ENCODE measurements at places on chromosomes 13 and 19.

GRCh38 chr19:54523403-54523802 lies 20.8 kb downstream of the LAIR2 start:
- peak; percentile 16 for DNase-seq

DNA sequence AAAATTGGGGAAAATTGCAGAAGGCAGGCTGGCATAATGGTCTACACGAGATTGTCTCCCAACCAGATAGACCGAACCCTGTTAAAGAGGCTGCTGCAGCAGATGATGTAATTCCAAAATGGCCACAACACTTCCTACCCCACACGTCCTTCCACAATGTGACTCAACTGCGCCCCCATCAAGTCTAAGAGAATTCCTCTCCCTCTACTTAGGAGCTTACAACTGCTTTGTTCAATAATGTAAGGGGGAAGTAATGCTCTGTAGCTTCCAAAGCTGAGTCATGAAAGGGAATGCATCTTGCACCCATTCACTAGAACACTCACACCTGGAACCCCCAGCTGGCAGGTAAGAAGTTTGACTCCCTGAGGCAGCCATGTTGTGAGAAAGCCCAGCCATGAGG lies 117.8 kb upstream of the IRS2 start:
- no peak for DNase-seq

- no peak for DNase-seq
These were observed 3.1 kb downstream of the TSC22D1 start for GRCh38 chr13:44573071-44573470.

DNA sequence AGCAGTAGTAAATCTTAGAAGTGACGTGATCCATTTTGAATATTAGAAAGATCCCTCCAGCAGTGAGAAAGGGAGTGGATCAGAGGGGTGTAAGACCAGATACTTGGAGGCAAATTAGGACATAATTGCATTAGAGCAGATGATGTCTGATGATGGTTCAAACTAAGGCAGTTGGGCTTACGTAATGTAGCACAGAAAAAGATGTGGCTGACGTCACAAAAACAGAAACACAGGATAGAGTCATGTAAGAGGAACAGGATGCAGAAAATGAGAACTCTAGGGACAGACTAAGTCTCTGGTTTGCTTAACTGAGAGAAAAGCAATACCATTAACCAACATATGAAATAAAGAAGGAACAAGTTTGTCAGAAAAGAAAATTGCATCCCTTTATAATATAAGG lies 392.5 kb upstream of the DACH1 start:
- no peak for DNase-seq

DNA sequence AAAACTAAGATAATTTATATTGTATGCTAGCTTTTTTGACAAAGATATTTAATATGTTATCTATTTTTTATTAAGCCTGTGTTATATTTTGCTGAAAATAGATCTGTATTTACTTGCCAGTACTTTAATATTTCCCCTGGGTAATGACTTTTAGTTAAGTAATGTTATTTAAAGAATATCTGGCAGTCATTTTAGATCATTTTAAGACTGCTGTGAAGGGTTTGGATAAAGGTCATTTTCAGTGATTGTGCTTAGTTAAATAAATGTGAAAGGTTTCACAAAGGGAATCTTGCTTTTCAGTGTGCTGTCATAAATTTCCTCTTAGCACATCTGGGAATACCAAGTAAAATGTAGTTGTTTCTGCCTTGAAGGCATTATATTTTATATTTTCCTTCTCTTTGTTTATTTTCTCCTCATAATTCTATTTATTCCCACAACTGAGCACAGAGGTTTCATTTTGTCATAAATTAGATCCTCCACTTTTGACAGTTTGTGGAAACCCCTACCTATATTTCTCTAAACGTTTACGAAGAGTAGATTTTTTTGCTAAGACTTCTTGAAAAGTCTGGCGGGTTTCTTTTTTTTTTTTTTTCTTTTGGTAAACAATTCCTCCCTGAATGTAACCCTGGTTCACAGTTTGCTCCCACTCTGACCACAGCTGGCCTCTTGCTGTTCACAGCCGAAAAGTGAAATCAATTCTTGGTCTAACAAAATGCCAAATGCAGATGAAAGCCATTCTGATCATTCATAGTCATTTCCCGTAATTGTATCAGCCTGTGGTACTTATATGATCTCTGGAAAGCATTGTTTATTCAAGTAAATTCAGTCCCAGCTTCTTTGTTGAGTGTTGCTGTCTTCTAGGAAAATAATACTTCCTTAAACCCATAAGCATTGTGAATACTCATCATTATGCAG lies 87.8 kb downstream of the MAB21L1 start:
- DNase-seq: no peak

- no peak for DNase-seq
These were observed 92.9 kb downstream of the PCDH9 start for GRCh38 chr13:67137044-67137735.

DNA sequence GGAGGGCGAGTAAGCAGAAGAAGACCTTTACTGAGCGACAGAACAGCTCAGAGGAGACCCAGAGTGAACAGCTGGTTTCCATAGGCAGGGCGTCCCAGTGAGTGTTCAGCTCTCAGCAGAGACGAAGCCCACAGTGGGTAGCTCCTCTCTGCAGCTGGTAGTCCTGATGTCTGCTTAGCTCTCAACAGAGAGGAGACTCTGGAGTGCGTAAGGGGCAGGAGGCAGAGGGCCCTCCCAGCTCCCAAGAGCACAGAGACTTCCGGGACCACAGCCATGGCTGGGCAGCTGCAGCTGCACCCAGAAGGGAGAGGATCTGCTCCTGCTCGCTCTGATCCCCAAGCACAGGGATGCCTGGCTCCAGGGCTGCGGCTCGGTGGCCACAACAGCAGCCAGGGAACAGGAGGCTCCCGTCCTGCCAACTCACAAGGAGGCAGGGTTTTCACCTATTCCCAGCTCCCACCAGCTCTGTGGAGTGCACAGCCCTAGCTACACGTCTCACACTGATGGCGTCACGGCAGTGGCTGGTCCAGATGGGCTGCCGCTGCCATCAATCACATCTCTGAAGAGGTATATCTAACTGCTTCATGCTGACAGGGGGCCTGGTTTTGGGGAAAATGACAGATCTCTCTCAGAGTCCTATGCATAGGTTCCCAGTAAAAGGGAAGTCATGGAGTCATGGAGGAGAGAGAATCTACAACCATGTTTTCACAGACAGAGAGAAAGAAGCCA lies 2660.1 kb upstream of the PCDH20 start:
- DNase-seq: no peak

DNA sequence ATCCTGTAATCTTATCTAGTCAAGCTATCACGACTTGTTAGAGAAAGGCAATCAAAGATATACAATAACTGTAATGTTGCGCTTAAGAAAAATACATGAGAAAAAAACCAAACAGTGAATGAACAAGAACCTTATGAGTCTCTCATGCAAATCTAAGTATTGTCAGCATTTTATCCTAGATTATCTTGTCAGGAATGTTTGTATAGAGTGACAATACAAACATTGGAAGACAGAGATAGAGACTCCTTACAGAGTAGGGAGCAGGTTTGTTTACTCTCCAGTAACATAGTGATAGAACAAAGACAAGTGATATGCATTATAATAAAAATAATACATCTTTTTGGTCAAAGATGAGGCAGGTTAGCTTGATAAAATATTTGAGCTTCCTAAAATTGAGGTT lies 444.8 kb downstream of the SLITRK5 start:
- DNase-seq: no peak

- DNase-seq: no peak
These were observed 65.9 kb upstream of the KLF12 start for GRCh38 chr13:74200081-74200480.

DNA sequence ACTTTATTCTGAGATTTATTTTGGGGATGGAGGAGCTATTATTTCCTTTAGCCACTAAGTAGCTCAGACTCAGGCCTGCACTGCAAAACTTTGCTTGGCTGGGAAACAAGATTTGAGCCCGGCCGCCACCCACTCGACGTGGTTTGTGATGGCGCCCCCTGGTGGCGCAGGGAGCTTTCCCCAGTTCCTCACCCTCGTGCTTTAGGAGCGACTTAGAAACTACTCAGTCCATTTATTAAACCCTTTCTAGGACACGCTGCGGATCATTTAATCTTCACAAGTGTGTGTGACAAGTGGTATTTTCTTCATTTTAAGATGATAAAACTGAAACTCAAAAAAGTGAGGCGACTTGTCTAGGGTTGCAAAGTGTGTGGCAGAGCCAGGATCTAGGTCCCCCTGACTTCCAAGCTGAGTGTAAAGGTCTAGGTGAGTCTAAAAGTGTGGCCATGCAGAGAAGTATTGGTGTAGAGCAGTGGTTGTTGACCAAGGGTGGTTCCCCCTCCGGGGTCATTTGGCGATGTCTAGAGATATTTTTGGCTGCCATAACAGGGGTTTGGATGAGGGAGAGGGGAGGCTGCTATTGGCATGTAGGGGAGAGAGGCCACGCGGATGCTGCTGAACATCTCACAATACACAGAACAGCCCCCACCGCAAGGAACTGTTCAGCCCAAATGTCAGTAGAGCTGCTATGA lies 2.2 kb downstream of the CXCL17 start:
- DNase-seq: peak; percentile 81

- no peak for DNase-seq
These were observed 10.0 kb downstream of the NKPD1 start for GRCh38 chr19:45150751-45151281.

- no peak for DNase-seq
These were observed 49.8 kb downstream of the KLF2 start for GRCh38 chr19:16374436-16374835.

DNA sequence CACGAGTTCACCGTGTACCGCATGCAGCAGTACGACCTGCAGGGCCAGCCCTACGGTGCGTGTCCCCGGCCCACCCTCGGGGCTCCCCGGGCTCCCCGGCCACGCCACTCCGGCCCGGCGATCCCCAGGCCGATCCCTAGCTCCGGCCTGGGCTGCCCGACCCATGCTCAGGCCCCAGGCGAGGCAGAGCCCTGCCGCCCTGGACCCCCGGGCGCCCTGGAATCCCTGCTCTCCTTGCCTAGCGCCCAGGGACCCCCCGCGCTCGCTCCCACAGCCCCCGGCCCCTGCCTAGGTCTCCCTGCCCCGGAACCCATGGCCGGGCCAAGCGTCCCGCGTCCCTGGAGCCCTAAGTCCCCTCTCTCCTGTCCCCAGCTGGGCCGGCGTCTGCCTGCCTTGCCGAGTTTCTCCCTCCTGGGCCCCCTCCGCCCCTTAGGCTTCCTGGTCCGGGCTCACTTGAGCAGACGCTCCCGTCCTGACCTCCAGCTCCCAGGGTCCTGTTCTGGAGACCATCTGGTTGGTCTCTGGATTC lies 494 bp downstream of the NCLN start:
- DNase-seq: no peak

DNA sequence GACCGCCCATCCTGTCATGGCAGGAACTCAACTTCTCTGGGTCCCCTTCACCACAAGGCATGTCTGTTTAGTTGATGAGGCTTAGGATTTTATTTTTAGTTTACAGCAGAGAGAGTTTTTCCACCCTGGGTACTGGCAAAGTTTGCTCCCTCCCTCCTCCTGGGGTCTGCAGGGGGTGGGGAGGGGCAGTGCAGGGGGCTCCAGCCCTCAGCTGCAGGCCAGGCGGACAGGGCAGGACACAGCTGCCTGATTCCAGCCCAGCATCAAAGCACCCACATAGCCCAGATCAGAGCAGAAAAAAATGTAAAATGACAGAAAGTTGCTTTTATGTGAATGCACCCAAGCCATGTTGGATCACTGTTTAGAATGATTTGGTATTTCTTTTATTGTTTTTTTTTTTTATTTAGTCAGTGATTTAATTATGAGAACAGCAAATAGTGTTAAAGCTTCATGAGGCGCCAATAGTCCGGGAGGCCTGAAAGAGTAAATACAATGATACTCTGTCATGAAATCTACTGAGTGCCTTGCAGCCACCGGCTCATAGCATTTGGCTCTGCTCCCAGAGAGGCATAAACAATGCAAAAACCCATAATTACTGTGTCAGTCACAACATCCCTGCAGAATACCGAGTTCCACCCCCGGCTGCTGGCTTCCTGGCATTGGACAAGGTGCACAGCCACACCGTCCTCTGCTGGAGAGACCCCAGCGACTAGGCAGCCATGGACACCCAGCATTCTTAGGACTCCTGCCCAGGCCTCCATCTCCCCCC lies 923.5 kb downstream of the UQCRFS1 start:
- DNase-seq: no peak

DNA sequence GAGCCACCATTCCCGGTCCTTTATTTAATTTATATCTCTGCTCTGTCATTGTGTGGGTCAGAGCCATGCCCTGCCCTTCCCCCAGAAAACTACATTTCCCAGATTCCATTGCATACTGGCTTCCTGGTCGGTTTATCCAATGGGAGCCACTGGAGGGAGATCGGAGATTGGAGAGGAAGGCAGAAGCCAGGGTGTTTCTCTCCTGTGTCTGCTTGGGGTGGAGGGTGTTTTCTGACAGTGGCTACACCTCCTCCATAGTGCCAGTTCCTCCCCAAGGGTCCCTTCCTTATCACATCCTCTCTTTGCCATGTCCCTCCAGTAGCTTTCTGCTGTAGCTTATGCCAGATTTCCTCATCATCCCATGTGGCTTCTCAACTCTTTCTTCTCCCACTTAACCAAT lies 19.0 kb downstream of the OLFM2 start:
- no peak for DNase-seq

DNA sequence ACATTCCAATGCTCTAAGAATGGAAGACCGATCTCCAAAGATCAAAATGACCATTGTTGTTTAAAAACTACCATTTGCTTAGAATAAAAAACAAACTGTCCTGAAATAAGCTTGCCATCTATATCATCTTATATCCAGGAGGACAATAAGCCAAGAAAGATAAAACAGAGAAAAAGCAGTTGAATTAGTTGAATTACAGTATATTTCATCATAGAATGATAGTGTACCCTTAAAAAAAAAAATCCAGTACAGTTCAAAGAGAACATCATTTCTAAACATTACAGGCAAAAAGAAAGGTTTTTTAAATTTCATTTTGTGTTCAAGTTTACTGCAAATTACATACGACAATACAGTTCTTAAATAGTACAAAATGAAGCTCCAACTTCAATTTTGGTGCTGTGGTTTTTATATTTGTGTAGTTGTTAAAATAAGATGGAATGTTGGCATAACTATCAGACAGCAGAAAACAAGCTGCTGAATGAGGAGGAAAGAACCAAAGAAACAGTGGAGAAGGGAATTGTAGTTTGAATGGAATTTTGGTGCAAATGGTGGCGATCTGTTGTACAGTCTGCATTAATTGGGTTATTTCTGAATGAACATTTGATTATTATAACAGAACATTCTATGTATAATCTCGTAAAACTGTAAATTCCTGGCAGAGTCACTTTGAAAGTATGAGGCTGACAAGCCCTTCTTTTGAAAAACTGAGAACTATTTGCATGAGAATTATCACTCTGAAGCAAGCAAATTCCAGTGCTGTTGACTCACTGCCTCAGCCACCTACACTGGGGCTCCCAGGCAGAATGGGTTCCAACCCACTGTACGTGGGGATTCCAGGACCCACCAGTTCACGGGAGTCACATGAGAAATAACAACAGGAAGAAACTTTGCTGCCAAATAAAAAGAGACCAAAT lies 37.7 kb downstream of the LHFPL6 start:
- DNase-seq: no peak

Measured in activated CD4-positive, alpha-beta T cell treated with anti-CD3 and anti-CD28 coated beads for 24 hours (primary cell).